Left renal cortex interstitium (tissue), 4 donors: ENCODE measurements at places on chromosomes 16 and 17.

GRCh38 chr17:17613708-17614114 lies 22.2 kb upstream of the PEMT start:
- no peak for DNase-seq

DNA sequence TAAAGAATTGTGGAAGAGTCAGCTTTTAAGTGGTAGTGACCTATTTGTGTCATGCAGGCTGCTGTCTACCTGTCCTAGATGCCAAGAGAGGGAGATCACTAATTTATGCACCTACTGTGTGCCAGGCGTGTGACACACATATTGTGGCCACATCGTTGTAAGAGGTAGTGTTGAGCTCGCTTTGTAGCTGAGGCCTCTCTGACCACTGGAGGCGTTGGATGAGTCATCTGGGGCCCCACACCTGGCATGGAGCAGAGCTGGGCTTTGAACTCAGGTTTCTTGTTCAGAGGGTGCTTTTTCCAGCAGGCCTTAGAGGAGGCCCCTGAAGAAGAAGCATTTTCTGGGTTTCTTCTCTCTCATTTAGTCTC lies 52.3 kb upstream of the LGALS9 start:
- no peak for DNase-seq

GRCh38 chr16:74660383-74660782 lies 6.3 kb downstream of the RFWD3 start:
- no peak for DNase-seq

- no peak for DNase-seq
These were observed 16.2 kb upstream of the ALOX15 start for GRCh38 chr17:4657678-4658077.

GRCh38 chr17:12631076-12631475 lies 34.6 kb upstream of the MYOCD start:
- no peak for DNase-seq

DNA sequence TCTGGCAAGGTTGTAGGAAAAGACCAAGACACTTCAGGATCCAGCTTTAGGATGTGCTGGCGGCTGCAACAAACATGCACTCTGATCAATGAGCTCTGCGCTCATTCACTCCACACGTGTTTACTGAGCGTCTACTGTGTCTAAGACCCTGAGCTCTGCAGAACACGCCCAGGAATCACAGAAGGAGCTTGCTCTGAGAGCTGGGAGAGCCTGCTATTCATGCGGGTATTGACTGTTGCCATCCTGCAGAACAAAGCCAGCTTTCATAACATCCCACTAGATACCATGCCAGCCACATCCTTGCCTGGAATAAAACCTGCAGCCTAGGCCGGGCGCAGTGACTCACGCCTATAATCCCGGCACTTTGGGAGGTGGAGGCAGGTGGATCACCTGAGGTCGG lies 44.1 kb downstream of the NXN start:
- no peak for DNase-seq

DNA sequence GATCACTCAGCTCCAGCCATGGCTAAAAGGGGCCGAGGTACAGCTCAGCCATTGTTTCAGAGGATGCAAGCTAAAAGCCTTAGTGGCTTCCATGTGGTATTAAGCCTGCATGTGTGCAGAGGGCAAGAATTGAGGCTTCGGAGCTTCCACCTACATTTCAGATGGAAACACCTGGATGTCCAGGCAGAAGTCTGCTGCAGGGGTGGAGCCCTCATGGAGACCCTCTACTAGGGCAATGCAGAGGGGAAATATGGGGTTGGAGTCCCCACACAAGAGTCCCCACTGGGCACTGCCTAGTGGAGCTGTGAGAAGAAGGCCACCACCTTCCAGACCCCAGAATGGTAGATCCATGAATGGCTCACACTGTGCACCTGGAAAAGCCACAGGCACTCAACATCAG lies 14.7 kb upstream of the PSMD11 start:
- no peak for DNase-seq

DNA sequence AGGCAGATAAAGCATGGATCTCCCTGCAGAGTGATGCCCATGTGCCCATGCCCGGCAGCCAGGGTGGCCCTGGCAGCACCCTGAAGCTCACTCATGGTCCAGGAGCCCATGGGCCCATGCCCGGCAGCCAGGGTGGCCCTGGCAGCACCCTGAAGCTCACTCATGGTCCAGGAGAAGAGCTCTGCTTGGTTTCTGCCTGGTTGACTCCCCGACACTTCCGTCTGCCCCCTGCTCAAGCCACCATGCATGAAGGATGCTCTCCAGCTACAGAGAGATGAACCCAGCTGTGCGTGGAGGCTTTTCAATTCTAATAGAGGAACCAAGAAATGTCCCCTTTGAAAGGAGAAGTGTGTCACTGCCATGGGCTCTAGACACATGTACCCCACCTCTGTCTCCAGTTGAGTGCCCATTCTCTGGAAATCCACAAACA lies 8.7 kb downstream of the CCL17 start:
- DNase-seq, result no peak

GRCh38 chr16:22198547-22199293 lies 7.4 kb upstream of the EEF2K start:
- no peak for DNase-seq

DNA sequence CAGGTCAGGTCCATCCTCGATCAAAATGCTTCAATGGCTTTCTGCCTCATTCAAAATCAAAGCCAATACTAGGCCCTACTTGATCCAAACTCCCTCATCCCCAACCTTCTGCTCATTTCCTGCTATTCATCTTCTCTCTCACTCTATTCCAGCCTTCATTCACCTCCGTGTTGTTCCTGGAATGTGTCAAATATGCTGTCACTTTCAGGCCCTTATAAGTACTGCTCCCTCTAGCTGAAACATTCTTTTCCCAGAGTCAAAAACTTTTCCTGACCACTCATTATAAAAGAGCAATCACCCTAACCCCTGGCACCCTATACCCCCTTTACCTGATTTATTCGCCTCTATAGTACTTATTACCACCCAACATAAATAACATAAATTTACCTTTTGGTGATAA lies 303.7 kb upstream of the PMFBP1 start:
- DNase-seq, result no peak

DNA sequence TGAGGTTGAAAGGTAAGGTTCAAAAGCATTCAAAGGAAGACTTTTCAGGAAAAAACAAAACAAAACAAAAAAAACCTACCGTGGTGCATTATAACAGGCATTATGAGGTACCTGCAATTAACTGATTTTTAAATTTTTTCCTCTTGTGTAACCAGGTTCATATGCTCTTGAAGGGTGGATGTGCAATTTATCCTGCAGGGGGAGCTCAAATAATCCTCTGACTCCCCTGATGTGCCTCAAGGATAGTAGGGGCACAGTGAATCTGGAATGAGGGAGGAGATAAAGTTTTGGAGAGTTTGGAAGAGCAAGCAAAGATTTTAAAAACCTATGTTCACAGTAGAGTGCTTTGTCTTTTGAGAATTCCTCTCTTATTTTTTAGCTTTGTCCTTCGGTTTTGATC lies 1349.4 kb downstream of the CDH8 start:
- no peak for DNase-seq

DNA sequence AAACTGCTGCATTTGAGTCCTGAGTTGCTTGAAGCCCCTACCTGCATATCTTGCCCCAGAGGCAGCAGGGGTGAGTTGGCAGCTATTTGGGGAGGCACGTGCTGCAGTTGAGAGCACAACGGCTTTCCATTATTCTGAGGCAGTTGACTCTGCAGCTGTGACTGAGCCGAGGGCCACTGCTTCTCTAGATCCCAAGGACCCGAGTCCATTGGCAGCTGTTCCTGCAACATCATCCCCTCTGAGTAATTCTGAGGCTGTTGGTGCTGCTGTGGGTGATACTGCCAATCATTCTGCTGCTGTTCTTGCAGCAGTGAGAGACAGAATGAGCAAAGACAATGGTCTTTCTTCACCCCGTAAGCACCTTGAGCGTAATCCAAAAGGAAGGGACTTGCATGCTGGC lies 12.7 kb downstream of the TERF2IP start:
- DNase-seq, result no peak

- no peak for DNase-seq
These were observed 45.8 kb downstream of the TNFRSF13B start for GRCh38 chr17:16926061-16926511.

DNA sequence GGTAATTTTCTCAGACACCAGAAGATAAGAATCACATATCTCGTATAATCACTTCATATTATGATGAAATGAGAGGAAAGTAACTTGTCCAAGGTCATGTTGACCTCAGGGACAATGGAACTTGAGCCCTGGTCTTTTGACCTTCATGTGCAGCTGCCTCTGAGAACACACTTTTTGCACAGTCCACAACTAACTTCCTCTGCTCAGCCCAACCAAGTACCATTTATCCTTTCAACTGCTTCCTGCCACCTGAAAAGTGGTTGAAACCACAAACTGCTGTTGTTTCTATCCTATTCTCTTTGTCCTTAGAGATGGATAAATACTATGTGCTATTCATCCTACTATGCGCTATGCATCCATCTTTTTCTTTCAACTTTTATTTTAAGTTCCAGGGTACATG lies 2.3 kb upstream of the CCL1 start:
- no peak for DNase-seq

DNA sequence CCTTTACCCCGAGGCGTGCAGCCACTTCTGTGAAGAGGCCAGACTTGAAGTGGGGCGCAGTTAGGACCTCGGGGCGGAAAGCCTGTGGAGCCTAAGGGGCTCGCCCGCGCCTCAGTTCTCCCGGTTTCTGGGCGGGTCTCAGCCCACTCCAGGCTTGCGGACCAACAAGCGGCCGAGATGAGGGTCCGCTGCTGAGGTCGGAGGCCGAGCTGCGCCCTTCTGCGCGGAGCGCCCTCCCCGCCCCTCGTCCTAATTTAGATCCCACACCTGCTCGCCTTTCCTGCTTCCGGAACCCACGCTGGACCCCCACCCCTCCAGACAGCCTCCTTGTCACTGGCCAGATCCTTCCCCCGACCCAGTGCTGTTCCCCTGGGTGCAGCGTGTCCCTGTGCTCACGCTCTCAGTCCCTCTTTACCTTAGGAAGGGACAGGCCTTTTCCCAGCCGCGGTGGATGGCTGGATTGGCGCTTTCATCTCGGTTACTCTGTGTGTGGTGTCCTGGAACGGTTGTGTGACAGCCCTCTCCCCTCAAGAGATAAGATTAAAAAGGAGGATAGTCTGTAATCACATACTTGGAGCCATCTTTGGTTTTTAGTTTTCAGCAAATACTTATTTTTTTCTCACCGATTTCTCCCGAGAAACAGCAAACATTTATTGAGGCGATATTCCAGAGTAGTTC lies 933 bp upstream of the ATXN7L3 start:
- DNase-seq, result no peak

DNA sequence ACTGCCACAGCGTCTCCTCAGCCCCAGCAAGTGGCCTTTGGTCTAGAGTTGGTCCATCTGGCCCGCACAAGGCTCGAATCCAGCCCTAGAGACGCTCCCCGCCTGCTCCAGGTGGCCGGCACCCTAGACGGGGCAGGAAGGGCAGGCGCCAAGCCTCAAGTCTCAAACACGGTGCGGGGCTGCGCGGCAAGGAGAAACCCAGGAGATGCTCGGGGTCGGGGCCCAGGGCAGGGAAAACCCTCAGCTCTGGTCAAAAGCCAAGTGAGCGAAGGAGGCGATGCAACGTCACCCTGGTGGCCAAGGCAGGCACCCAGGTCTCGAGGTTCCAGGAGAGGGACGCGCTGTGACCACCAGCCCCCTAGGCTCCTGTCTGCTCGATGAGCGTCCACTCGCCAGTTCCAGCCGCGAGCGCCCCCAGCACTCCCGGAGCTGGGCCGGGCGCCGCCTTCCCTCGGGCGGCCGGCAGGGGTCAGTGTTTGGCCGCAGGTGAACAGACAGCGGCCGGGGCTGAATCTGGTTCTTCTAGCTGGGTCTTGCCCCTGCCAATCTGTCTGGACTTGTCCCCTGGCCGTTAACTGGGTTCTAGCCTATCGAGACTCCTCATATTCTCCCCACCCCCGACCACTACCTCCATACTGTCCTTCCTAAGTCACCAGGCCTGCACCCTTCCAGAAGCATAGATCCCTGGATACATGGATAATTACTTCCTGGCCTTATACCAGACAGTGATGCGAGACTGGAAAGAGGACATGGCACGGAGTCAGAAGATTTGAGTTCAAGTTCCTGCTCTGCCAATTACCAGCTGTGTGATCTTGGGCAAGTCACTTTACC lies 44.0 kb downstream of the PRAC1 start:
- peak; percentile 51 for DNase-seq

- no peak for DNase-seq
These were observed 2.8 kb upstream of the PYCR1 start for GRCh38 chr17:81939881-81940385.

DNA sequence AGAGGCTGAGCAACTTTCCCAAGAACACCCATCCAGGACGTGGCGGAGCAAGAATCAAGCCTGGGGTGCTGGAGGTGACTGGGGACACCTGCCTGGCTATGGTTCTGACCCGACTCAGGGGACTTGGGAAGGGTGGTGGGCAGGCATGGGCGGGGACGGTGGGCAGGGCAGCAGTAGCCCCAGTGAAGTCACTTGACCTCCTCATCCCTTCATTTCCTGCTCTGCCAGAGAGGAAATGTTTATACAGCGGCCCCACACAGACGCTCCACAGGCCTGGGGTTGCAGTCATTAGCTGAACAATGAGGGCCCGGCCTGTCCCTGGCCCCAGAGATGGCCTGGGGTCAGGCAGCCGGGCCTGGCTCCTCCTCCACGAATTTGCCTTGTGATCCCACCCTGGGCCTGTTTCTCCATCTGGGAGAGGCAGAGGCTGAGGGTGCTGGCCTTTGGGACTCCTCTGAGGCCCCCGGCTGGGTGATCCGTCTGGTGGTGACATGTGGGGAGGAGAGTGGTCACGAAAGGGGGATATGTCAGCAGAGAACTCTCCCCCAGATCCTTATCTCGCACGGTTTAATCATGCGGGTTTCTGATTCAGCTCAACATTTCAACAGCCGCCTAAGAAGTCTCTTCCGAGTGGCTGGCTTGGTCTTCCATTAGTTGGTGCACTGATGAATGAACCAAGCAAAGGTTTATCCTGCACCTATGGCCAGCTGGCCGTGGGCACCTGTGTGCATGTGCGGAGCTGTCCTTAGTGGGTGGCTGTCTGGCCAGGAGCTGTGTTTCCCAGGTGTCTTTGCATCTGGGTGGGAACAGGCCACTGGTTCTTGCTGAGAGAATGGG lies 175.9 kb downstream of the IRF8 start:
- DNase-seq, result no peak

DNA sequence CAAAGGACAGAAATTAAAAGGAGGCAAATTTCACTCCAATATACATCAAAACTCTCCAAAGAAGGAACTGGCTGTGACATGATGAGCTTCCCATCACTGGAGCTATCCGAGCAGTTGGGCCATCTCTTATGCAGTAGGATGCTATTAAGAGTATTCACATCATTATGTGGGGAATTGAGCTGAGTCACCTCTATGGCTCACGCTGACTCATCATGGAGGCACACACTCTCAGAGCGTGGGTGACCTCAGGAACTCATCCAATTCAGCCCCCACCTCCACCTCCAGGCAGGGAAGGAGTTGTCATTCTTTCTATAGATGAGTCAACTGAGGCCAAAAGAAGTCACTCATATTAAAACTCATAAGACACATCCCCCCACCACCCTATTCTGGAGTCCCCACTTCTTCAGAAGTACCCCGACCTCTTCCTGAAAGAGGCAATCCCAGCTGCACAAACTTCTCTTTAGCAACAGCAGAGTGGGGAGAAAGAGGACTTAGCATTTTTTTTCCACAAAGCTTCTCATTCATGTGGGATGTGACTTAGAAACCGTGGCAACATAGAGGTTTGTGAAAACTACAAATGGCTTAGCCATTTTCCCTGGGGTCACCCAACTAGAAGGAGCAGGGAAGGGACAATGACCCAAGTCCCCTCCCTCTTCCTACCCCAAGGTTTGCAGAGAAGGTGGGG lies 32.5 kb downstream of the ABCC12 start:
- DNase-seq, result no peak

- no peak for DNase-seq
These were observed 4.4 kb downstream of the TP53I13 start for GRCh38 chr17:29572691-29573557.
